ENCODE measurements at places on chromosomes 1 and 21.

DNA sequence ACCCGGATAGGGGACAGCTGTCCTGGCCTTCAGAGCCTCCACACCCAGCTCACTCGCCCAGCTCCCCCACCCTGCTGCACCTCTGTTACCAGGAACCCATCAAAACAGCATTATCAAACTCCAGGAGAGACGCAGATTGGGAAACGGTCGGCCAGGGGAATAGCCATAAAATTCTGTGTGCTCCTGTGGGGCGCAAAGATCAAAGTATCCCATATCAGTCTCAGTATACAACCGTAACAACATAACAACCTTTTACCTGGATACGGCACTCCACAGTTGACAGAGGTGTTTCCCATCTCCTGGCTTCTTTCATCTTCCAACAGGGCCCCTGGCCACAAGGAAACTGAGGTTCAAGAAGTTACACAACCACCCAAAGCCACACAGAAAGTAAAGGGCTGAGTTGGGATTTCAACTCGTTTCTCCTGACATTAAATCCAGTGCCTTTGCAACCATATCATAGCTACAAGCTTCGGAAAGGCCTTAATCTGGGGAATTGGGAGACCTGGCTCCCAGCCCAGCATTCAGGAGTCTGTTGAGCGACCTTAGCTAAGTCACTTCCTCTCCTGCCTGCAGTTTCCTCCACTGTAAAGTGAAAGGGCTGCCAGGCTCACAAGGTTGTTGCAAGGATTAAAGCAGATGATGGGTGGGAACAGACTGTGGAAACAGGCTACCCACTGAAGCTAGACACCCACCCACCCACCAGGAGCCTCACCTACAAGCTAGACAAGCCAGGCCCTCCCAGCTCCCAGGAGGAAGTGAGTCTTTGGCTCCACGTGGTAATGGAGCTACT is 8.1 kb upstream of the EPHB2 start:
- no peak for DNase-seq

- DNase-seq = no peak
Observed at GRCh38 chr1:95388031-95388430, 154.0 kb downstream of the RWDD3 start.

GRCh38 chr1:26907071-26907917 is 6.5 kb downstream of the NR0B2 start:
- peak; percentile 95 for DNase-seq

- no peak for DNase-seq
Observed at GRCh38 chr1:202146279-202146678, 1.7 kb upstream of the ARL8A start.

DNA sequence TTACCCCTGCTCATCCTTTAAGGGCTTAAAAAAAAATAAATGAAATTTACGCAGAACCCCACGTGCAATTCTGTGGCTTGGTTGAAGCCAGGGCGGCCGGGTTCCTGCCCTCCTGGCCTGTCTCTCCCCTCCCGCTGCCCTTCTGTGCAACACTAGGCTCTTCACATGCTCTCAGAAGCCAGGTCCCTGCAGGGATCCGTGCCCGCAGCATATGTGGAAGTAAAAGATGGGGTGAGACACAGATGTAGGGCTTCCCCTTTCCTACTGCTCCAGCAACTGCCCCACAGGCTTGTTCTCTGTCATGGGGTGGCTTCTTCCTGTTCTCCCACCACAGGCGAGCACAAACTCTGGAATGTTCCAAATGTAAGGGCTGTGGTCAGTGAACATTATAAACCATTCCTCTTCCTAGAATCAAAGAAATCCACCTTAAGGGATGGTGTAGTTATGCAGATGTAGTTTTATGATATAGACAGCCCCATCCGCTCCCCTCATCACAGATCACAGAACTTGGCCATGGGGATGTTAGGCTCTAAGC is 535.4 kb downstream of the KIF26B start:
- no peak for DNase-seq

GRCh38 chr1:235649368-235650163 is at the start of gene GNG4:
Gene GNG4 (minus strand): TSS chr1:235649784. CDS start chr1:235583838, 65,946 bp downstream.
- DNase-seq = peak; percentile 79

- DNase-seq = no peak
Observed at GRCh38 chr1:187646536-187647107, 817.9 kb downstream of the PLA2G4A start.

GRCh38 chr1:102191723-102192122 is 195.0 kb upstream of the OLFM3 start:
- DNase-seq = peak; percentile 95

DNA sequence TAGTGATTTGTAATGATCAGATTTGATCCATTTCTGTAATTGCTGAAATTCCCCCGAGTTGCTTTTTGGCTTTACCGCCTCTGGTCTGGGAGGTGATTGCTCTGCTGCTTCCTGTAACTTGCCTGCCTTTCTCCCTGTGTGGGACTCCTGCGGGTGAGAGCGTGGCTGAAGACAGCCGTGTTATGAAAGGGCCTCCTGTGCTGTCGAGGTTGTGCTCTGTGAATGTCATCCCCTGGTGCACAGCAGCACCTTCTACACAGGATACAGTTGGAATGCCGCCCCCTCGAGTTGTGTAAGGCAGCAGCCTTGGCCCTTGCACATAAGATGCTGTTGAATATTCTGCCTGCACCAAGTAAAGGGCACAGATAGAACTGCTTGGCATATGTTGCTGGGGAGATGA is 5.9 kb downstream of the SOD1 start:
- no peak for DNase-seq

GRCh38 chr1:115828101-115829022 is 12.6 kb downstream of the NHLH2 start:
- DNase-seq = peak; percentile 65

GRCh38 chr1:211952299-211952698 is 83.1 kb downstream of the INTS7 start:
- DNase-seq = no peak

GRCh38 chr1:1122078-1122811 is 6.4 kb upstream of the C1orf159 start:
- peak; percentile 91 for DNase-seq

DNA sequence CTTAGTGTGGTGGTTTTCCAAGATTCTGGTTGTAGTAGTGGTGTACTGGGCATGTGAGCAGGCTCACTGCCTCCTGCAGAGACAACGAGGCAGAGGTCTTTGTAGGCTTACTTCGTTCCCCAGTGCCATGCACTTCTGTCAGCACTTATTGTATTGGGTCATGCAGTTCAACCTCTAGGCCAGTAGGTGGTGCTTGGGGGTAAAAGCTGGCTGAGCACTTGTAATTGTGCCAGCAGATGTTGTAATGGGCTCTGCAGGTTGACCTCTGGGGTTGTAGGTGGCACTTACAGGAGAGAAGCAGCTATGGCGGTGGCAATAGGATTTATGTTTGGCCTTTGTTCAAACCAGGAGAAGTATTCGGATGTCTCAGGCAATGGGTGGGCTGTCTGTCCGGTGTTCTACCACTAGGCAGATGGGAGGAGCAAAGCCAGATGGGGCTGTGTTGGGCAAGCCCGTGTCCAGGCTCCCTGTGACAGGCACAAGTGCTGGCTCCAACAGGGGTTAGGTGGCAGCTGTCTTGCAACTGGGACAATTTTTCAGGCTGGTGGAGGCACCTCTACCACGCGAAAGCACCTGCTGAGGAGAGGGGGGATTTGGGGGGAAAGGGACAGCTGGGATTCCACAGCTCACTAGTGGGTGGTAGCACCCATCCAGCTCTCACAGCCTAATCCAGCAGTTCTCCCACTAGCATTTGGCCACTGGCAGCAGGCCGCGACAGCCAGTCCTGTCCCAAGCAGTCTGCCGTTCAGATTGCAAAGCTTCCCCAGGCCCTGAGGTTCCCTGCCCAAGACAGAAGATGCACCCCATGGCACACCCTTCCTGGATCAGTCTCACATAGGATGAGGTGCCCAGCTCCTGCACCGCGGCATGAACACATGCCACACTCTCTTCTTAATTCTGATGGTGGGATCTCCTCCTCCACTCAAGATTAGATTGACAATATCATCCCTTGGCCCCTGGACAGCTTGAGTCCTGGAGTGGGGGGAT is 274.5 kb downstream of the CTH start:
- peak; percentile 92 for DNase-seq

DNA sequence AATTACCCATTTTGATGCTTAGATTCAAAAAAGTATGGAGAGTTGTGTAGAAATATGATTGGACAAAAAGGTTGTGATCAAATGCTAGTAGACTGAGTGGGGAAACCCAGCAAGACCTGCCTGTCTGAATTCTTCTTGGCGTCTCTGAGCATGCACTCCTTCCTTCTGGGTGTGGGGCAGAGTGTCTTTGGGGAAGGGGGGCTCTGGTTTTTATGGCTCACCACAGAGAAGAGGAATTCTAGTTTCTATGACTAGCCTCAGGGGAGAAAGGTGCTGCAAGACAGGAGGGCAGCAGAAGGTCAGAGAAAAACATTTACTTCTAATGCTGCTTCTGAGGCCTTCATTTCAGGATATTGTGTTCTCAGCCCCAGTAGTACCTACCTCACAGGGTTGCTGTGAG is 33.9 kb upstream of the PIGC start:
- DNase-seq = no peak

GRCh38 chr1:29784276-29785136 is 548.2 kb downstream of the PTPRU start:
- DNase-seq = no peak

- no peak for DNase-seq
Observed at GRCh38 chr1:157088607-157089006, 11.0 kb downstream of the ETV3L start.

- DNase-seq = no peak
Observed at GRCh38 chr1:11448373-11449099, 30.4 kb upstream of the DISP3 start.

- peak; percentile 79 for DNase-seq
Observed at GRCh38 chr1:54199151-54199764, 572 bp downstream of the CYB5RL start.

DNA sequence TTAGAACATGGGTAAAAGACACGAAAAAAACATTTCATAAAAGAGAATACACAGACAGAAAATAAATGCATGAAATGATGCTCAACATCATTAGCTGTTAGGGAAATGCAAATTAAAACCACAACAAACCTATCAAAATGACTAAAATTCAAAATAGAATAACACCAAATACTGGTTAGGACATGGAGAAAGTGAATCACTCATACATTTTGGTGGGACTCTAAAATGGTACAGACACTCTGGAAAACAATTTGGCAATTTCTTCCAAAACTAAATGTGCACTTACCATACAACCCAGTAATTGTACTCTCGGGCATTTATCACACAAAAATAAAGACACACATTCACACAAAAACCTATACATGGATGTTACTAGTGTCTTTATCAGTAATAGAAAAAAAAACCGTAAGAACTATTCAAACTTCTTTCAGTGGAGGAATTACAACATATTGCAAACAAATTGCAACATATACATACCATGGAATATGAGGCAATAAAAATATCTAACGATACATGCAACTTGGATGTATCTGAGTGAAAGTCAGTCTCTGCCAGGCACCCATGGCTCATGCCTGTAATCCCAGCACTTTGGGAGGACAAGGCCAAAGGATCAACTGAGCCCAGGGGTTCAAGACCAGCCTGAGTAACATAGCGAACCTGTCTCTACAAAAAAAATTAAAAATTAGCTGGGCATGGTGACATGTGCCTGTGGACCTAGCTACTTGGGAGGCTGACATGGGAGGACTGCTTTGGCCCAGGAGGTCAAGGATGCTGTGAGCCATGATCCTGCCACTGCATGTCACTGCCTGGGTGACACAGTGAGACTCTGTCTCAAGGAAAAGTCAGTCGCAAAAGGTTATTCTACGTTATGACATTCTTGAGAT is 19.6 kb downstream of the HSF2BP start:
- DNase-seq = no peak

Measured in DMS53 (cell line).